Stimulated activated CD4-positive, alpha-beta T cell treated with anti-CD3 and anti-CD28 coated beads, Interleukin-1b, Interleukin-23, amount 100 ng/mL, for 1 hour (primary cell): ENCODE measurements at places on chromosomes 5 and 9.
A peak's percentile ranks its signal among the peaks of the same experiment; 100 is the strongest.

DNA sequence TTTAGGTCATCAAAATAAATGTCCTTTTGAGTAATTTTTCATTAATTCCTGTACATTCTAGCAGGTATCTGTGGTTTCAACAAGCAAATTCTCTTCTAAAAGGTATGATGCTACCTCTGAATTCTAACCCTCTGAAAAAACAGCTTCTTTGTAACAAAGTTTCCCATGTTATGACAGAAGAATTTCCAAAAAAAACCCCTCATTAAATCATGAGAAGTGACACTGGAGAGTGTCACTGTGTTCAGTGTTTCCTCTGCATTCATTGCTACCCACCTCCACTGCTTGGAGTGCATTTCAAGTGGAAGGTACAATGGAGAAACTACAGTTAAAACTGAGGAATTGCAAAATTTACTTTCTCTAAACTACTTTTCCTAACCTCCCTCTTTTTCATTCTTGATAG lies 10.1 kb downstream of the CDKN2A start:
- DNase-seq: no peak

- no peak for DNase-seq
Observed at GRCh38 chr5:109511980-109512734, 102.4 kb upstream of the PJA2 start.

DNA sequence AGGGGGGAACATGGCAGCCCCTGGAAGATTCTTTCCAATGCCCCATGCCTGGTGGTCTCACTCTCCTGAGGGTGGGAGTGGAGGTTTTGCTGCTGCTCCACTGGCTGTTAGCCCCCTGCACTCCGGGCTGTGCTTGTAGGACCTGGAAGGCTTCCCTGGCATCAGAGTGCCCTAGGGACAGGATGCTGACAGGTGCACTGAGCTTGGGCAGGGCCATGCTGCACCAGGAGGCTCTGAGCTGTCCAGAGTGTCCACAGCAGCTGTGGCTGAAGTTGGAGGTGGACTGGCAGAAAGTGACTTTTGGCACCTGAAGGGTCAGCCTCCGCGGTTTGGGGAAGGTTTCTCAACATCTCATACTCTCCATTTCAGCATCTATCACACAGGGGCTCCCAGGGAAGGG lies 249.1 kb downstream of the GADD45G start:
- no peak for DNase-seq

DNA sequence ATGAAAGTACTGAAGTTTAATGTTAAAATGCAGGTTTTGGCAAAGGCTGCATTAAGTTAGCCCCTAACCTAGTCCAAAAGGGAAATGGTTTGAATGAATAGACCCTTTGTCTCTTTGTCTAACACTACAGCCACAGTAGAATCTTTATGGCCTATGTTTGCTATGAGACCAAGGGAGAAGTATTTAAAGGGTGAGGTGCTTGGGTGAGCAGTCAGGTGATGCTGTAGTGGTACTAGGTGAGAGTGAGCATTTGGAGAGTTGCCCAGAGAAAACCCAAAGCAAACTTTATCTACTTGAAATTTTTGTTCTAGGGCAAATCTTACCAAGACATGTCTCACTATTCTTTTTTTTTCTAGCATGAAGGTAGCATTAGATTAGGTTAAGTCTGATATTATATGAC lies 1961.4 kb upstream of the WWC1 start:
- DNase-seq: no peak

- DNase-seq: no peak
Observed at GRCh38 chr5:54738118-54738972, 220.8 kb downstream of the SNX18 start.

GRCh38 chr9:134515026-134515821 lies 126.4 kb upstream of the COL5A1 start:
- DNase-seq: no peak

GRCh38 chr9:109704546-109704945 lies 75.5 kb upstream of the PALM2AKAP2 start:
- DNase-seq: no peak

DNA sequence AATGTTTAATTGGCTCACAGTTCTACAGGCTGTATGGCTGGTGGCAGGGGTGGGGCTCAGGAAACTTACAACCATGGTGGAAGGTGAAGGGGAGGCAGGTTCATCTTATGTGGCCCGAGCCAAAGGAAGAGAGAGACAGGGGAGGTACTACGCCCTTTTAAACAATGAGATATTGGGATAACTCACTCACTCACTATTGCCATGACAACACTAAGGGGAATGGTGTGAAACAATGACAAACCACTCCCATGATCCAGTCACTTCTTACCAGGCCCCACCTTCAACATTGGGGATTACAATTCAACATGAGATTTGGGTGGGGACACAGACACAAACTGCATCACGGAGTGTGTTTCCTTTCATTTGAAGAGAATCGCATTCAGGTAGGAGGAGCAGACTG lies 220.9 kb downstream of the GADD45G start:
- DNase-seq: no peak

DNA sequence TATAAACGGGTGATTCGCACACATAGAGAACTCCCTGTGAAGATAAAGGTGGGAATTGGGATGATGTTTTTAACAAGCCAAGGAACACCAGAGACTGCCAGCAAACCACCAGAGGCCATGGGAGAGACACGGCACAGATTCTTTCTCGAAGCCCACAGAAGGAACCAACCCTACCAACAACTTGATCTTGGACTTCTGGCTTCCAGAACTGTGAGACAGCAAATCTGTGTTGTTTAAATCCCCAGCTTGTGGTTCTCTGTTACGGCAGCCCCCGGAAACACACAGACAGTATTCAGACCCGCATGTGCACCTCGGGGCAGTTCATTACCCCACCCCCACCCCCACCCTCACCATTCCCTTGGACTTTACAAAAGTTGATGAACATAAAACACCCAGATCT lies 12.8 kb downstream of the AMBP start:
- no peak for DNase-seq

- DNase-seq: no peak
Observed at GRCh38 chr9:90287567-90288274, 354.9 kb downstream of the DIRAS2 start.

DNA sequence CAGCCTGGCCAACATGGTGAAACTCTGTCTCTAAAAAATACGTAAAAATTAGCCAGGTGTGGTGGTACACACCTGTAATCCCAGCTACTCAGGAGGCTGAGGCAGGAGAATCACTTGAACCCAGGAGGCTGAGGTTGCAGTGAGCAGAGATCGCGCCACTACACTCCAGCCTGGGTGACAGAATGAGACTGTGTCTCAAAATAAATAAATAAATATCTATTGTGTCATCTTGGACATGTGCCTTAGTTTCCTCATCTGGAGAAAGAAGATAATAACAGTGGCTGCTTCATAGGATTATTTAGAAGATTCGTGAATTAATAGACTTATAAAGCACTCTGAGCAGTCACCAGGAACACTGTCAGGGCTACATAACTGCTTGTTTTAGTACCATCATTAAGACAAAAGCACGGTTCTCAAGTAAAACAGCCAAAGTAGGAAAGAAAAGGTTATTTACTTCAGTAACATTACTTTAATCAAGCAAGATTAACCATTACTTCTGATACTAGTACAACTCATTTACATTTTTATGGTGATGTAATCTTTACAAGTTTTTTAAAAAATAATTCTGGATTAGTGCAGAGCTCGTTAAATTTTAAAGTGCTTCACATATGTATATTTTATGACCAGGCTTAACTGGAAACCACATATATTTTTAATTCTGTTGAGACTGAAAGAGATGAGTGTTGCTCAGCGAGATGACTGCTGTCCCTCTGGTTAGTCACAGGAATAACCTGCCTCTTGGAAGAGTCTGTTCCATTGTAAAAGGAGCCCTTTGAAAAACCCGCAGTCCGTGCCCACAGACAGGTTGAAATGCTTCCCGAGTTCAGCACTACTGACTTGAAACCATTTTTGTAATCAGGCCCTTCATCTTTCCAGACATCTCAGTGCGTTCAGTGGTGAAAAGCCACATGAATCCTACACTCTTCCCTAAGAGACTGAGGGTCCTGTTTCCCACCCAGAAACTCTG lies 36.7 kb downstream of the ANKH start:
- no peak for DNase-seq

GRCh38 chr9:101315112-101315450 lies 69.7 kb downstream of the BAAT start:
- DNase-seq: no peak

DNA sequence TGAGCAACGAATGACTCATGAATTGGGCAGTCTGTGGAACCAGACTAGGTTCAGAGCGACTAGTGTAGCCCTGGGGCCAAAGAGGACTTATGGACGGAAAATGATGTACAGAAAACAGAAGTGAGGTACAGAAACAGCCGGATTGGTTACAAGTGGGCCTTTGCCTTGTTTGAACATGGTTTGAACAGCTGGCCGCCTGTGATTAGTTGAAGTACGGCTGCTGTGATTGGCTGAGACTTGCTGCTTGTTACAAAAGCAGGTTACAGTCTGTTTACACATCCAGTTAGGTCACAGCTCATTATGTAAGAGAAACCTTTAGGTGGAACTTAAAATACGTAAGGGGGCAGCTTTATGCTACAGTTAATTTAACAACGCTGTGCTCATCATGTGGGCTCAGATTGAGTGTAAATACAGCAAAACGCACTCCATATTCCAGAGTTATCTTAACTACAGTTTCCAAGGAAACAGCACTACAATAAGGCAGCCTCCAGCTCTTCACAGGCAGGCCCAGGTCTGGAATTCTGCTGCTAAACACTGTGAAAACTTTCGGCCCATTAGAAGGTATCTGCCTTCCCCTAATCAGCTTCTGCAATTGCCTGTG lies 6.5 kb downstream of the AMACR start:
- no peak for DNase-seq

GRCh38 chr5:72845889-72846288 lies 29.4 kb downstream of the TNPO1 start:
- no peak for DNase-seq

GRCh38 chr5:93117751-93118531 lies 463.1 kb downstream of the NR2F1-AS1 start:
- no peak for DNase-seq

DNA sequence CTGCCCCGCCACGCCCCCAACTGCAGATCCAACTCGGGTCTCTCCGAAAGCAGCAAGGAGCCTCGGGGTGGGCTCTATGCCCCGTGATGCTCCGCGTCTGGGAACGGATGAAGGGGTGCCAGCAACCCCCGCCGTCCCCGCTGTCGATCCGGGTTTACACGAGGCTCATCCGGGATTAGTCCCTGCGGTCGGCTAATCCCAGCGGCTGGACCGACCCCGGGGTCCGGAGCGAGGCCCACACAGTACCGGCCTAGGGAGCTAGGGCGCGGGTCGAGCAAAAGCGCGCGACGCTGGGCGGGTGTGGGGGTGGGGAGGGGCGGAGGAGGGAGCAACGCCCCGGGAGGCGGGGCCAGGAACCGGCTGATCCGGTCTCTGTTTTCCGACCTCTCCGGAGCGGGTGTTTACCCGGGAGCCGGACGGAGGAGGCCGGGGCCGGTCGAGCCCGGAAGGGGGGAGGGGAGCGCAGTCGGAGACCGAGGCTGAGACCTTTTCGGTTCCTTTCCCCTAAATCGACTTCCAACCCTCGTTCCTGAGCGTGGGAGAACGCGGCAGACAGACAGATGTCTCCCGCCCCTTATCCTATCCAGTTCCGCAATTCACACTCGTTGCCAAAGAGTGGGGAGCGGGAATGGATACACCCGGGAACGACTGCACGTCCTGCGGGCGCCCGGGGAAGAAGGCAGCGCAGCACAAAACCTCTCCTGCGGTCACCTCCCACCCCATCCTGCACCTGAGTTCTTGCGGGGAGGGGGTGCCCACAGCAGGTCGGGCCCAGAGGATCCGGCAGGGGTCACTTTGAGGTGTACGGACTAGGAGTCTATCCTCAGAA lies 28.6 kb downstream of the PCDH1 start:
- DNase-seq: peak; percentile 35

GRCh38 chr9:121217609-121218292 lies 16.1 kb upstream of the RAB14 start:
- DNase-seq: no peak

DNA sequence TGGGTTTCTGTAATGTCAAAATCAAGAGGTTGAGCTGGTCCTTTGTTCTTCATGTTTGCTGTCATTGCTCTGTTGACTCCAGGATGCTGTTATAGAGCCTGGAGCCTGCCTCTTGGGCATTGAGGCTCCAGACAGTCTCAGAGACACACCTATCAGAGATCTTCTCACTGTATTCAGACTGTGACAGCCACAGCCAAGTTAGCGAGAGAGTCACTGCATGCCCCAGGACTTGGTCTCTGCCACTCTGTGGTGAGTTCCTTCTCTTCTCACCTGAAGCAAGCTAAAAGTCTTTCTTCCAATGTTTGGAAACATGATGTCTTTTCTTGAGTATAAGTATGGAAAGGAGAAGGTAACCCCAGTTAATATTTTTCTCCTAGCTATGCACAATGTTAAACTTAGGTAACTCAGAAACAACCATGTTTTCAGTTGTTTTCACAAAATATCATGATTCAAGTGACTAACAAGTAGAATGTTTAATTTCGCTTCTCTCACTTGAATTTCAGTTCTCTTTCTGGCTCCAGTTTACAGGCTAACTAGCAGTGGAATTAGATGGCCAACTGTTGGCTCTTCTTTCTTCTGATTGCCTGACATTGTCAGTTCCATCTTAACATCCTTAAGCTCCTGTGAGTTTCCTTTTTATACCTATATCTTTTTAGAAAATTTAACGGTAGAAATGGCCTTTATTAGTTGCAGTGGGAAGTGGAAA lies 20.6 kb upstream of the ZFYVE16 start:
- no peak for DNase-seq

DNA sequence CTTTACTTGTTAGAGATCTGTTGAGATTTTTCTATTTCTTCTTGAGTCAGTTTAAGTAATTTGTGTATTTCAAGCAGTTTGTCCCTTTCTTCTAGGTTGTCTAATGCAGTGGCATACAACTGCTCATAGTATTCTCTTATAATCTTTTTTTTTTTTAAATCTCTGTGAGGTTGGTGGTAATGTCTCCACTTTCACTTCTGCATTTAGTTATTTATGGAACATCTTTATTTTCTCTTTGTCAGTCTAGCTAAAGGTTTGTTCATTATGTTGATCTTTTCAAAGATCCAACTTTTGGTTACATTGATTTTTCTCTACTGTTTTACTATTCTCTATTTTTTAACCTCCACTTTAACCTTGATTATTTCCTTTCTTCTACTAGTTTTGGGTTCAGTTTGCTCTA lies 13.8 kb downstream of the FOXE1 start:
- DNase-seq: no peak

- no peak for DNase-seq
Observed at GRCh38 chr9:25557645-25558300, 120.5 kb downstream of the TUSC1 start.

GRCh38 chr5:72302171-72302570 lies 17.9 kb downstream of the MRPS27 start:
- DNase-seq: no peak

GRCh38 chr5:142295084-142295758 lies 29.6 kb downstream of the SPRY4 start:
- DNase-seq: no peak
